NCI-H69 (cell line): ENCODE measurements at places on chromosomes 12 and 14.
A peak's percentile ranks its signal among the peaks of the same experiment; 100 is the strongest.

DNA sequence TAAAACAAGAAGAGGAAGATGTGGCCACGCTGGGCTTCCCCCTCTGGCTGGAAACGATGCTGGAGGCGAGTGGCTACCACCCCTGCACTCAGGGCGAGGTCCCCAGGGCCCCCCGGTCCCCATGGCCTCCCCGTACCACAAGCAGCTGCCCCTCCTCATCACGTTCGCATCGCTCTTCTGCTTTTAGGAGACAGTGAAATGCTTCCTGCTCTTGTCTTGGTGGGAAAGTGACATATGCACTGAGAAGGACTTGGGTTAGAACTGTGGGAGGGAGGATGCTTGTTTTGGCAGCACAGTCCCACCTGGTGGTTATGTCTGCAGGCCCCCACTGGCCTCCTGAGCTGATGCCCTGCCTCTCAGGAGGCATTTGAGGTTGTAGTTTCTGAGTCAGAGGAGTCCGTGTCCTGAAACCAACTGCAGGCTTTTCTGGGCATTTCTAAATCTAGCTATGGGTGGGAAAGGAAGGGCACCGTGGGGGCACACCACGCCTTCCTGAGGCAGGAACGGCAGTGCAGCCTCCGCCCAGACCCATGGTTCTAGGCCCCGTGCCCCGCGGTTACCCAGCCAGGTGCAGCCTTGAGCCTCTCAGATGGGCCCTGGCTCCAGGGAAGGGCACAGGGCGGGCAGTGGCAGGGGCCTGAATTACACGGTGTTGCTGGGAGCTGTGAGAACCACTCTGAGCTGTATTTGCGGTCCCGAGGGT lies 139.3 kb downstream of the ADGRD1 start:
- DNase-seq = no peak

- DNase-seq = peak; percentile 45
Observed at GRCh38 chr12:21502164-21502496, 541 bp downstream of the GOLT1B start.

- peak; percentile 58 for DNase-seq
Observed at GRCh38 chr12:132610051-132610759, at the start of gene LRCOL1. TSS of gene LRCOL1 (minus strand) at chr12:132610582. CDS start at chr12:132606251, 4,331 bp downstream.

DNA sequence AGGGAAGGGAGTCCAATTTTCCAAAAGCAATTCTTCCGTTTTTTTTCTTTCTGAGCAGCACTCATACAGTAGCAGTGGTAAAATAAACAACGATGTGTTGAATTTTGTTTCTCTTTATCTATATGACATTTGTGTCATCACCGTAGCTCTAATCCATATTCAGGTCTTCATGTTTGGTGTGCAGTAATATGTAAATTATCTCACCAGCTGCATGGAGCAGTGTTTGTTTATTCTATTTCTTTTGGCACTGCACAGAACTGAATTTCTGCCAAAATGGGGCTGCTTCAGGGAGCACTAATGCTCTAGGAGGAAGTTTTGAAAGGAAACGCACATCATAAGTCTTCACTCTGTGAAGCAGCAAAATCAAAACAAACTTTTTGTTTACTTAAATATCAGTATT lies 130.0 kb upstream of the NPAS3 start:
- peak; percentile 55 for DNase-seq

GRCh38 chr12:85138833-85139232 lies 102.7 kb downstream of the LRRIQ1 start:
- no peak for DNase-seq

- peak; percentile 62 for DNase-seq
Observed at GRCh38 chr12:58764100-58764953, 156.0 kb downstream of the LRIG3 start.

DNA sequence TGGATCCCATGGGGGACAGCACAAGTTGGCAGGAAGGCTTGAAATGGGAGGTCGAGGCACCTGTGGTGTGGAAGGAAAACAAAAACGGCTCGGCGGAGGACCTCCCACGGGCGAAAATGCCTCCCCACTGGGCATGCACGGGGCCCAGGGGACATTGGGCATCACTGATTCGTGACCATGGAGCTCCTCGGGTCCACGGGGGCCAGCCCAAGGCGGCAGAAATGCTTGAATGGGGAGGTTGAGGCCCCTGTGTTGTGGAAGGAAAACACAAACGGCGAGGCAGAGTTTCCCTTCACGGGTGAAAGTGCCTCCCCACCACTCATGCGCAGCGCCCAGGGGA lies 376.0 kb downstream of the ALG10 start:
- DNase-seq = no peak

GRCh38 chr12:46456356-46457334 lies 84.1 kb upstream of the SLC38A2 start:
- DNase-seq = no peak

DNA sequence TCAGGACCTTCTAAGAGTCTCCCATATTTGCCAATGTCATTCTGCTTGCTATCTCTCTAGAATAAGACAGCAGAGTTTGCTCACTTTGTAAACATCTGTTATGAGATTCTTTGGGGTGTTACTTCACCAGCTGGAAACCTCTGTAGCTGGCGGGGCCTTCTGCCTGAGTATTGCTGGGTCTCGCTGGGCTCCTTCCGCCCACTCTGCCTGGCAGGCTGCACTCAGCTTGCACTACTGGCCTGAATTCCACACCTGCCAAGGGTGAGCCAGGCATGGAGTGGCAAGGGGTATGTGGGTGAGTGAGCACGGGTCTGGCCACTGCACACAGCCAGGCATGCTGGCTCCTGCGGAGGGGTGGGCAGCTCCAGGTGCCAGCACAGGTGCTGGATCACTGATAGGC lies 267.3 kb upstream of the PDE3A start:
- peak; percentile 16 for DNase-seq

DNA sequence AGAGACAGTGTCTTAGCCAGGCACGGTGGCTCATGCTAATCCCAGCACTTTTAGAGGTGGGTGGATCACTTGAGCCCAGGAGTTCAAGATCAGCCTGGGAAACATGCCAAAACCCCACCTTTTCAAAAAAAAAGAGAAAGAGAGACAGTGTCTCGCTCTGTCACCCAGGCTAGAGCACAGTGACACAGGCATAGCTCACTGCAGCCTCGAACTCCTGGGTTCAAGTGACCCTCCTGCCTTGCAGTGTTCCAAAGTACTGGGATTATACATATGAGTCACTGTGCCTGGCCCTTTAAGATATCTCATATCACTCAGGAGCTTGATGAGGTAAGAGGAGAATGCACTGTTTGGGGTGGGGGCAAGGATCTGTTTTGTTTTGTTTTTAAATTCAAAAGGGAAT lies 48.1 kb upstream of the LTBP2 start:
- DNase-seq = no peak

GRCh38 chr12:113161415-113162016 lies 12.0 kb downstream of the CFAP73 start:
- DNase-seq = peak; percentile 81

- peak; percentile 75 for DNase-seq
Observed at GRCh38 chr12:106285982-106286381, 16.6 kb upstream of the TCP11L2 start.

- no peak for DNase-seq
Observed at GRCh38 chr12:62248873-62249272, 11.3 kb upstream of the USP15 start.

DNA sequence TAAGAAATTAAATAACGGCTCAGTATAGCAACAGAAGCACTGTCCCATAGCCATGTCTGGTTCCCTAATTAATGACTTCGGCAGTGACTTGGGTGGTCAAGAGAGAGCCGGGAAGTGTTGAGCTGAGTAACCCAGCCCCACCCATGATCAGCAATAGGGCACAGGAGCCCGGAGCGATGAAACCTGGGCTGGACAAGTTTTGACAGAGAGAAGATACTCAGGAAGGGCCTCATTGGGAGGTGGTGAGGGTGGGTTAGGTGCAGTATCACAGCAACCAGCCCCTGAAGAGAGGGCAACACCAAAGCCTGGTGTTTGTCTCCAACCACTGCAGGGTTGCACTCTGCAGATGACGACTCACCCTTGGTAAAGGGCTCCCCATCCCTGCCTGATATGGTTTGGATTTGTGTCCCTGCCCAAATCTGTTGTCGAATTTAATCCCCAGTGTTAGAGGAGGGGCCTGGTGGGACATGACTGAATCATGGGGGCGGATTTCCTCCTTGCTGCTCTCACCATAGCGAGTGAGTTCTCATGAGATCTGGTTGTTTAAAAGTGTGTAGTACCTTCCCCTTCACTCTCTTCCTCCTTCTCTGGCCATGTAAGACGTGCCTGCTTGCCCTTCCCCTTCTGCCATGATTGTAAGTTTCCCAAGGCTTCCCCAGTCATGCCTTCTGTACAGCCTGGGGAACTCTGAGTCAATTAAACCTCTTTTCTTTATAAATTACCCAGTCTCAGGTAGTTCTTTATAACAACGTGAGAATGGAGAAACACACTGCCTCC lies 124.9 kb upstream of the MED13L start:
- no peak for DNase-seq
